ENCODE measurements at places on chromosomes 7 and 10.

DNA sequence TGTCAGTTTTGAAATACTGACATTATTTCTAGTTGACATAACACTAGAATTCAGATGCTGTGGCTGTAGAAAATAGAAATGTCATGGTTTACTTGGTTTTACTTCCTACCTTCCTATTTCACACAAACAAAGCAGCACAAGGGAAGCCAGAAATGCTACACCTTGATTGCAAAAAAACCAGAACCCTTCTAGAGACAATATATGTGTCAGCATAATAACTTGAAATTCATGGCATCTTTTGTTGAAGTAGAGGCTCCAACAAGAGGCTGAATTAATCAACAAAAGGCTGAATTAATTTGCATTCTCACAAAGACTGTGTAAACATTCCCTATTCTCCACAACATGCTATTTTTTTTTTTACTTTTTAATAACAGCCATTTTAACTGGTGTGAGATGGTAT is 25.2 kb downstream of the ZNF117 start:
- no peak for DNase-seq

GRCh38 chr7:152572101-152572500 is 103.8 kb downstream of the XRCC2 start:
- DNase-seq, result no peak

- no peak for DNase-seq
Measured at GRCh38 chr7:16978358-16979244, 96.8 kb upstream of the AGR3 start.

DNA sequence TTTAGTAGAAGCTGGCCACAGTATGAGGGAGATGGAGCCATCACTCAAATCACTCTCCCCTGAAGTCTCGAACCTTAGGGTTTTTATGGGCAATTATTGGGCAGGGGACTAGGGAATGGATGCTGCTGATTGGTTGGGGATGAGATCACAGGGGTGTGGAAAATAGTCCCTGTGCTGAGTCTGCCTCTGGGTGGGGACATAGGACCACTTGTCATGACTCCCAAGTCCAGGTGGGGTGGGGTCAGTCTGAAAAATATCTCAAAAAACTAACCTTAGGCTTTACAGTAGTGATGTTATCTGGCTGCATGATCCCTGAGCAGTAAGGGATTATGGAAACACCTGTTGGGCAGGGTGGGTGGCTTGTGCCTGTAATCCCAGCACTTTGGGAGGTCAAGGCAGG is 98.6 kb downstream of the XRCC2 start:
- no peak for DNase-seq

DNA sequence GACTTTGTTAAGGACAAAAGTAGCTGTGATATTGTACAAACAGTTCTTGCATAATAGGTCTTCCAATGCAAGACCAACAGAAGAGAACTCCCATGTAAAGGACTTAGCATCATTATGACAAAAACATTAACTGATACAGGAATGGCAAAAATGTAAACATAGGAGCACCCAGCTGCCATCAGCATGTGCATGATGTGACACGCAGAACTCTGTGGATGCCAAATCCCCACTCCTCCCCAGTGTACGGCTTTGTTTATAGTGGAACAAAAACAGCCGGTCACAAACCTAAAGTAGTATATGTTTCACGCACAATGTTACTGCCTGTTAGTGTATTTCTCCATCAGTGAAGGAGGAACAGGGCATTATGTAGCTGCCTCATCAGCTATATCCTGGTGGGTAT is 316.0 kb upstream of the AOAH start:
- DNase-seq, result no peak

DNA sequence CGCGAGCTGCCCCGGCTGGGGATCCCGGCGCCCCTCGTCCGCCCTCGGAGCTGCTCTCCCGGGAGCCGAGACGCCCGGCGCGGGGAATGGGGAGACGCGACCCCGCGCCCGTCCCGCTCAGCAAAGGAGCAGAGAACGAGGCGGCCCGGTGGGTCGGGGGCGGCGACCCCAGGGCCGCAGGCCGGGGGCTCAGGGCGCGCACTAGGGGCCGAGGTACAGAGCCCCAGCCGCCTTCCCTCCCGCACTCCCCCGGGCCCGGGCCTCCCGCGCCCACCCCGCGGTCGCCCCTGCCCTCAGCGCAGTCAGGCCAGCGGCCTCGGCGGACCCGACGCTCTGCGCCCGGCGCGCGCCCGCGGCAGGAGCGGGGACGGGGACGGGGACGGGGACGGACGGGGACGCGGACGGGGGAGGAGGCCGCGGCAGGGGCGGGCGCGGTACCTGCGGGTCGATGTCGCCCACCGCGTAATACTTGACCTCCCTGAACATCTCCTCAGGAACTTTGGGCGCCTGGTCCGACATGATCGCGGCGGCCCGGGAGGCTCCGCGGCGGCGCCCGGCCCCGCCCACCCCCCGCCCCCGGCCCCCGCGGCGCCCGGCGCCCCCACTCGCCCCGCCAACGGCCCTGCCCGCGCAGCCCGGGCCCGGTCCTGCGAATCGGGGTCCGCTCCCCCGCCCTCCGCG is 373 bp downstream of the PAXIP1 start:
- peak; percentile 60 for DNase-seq

DNA sequence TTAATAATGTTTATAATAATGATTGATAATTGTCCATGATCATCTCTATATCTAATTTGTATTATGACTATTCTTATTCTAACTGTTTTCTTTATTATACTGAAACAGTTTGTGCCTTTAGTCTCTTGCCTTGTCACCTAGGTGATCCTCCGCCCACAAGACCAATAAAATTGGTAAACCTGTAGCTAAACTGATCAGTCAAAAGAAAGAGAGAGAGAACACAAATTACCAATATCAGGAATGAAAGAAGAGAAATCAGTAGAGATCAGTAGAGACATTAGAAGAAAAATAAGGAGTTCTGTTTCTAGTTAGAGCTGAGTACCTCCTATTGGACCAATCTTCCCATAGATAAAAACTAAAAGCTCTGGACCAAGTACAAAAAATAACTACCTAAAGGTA is 6.1 kb upstream of the COA1 start:
- no peak for DNase-seq

GRCh38 chr10:114715171-114715670 is 57.1 kb upstream of the ABLIM1 start:
- DNase-seq, result no peak

Data from CD4-positive, alpha-beta T cell treated with Interferon gamma for 1 hour (primary cell).